NCI-H1417 treated with DMSO at 0.1 percent for 48 hours (cell line): ENCODE measurements at places on chromosomes 1 and 21.
A peak's percentile ranks its signal among the peaks of the same experiment; 100 is the strongest.

DNA sequence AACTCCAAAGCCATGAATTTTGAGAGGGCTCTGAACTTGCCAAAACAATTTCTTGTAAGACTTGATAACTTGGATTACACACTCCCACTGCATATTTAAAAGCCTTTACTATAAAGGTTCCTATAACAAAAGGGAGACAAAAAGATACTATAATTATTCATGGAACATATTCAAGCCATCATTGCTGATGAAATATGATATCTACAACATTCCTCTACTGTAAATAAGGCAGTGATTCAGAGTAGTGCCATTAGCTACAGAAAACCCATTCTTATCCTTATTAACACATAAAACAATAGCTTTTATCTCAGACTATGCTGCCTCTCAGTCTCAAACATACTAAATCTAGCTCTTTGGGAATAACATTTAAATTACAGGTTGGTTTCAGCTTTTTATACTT is 675.5 kb upstream of the CXADR start:
- no peak for DNase-seq

GRCh38 chr1:110262846-110263631 is 52.9 kb downstream of the KCNC4 start:
- no peak for DNase-seq

DNA sequence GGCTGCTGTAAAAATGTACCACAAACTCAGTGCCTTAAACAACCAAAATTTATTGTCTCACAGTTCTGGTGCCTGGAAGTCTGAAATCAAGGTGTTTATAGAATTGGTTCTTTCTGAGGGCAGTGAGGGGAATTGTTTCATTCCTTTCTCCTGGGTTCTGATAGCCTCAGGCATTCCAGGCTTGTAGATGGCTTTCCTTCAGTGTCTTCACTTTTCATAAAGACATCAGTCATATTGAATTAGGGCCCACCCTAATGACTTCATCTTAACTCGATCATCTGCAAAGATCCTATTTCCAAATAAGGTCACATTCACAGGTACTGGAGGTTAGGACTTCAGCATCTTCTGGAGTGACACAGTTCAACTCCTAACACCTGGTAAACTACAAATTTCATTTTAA is 15.0 kb downstream of the CDKN2C start:
- DNase-seq = no peak

DNA sequence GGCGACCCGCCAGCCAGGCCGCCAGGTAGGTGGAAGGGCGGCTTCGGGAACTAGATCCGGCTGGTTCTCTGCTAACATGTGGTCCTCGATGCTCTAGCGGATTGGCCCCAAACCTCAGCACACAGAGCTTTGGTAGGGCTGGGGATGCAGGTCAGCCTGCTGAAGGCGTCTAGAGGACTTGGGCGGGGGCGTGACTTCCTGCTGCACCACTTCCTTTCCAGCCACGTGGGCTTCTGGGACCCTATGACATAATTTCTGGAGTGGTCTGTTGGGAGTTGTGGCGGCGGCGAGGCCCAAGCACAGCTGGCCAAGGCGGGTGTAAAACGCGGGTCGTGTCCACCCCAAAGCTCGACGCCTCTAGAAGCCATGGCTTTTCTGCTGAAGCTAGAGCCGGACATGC is 124.5 kb downstream of the ATF6 start:
- DNase-seq = no peak

DNA sequence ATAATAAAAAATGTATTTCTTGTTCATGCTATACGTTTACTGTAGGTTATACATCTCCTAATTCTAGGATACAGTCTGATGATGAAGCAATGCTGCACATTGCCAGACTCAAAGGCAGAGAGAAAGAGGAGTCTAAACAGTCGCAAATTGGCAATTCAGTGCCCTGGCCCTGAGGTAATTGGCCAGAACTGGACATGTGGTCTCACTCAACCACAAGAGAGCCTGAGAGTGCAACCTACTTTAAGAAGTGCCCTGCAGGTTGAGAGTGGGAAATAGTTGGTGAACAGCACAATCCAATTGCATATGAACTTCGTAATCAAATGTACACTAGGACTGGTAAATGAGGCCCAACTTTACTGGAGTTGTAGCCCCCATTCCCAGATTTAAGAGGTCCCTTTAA is 5.0 kb upstream of the SLC35A3 start:
- DNase-seq = no peak

DNA sequence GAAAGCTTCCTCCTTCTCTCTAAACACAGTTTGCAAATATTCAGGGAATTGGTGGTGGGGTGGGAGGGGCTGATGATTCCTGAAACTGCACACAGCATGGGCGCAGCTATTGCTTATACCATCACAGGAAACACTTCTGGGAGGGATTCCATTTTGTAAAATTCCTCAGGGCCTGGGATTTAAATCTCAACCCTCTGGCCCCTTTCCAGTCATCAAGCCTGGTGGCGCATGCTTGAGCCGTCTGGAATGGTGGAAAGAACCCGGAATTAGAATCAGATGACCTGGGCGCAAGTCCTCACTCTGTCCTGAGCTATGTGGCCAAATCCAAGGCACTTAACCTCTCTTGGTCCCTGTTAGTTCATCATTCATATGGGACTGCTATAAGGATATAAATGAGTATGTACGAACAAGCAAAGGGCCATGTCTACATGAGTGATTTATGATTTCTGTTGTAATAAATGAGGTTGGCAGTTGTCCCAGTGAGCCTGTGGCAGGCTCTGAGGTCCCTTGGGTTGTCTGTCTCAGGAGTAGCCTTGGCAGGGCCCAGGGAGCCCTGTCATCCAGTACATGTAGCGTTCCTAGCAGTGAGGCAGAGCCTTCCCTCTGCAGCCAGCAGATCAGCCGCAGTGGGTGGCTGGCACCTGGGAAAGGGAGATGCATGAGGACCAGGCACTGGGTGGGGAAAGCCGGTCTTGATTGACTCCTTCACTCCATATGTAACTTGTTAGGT is 72.0 kb downstream of the MAN1C1 start:
- no peak for DNase-seq

- DNase-seq = no peak
Observed at GRCh38 chr1:230812568-230812967, 55.8 kb downstream of the C1orf198 start.

DNA sequence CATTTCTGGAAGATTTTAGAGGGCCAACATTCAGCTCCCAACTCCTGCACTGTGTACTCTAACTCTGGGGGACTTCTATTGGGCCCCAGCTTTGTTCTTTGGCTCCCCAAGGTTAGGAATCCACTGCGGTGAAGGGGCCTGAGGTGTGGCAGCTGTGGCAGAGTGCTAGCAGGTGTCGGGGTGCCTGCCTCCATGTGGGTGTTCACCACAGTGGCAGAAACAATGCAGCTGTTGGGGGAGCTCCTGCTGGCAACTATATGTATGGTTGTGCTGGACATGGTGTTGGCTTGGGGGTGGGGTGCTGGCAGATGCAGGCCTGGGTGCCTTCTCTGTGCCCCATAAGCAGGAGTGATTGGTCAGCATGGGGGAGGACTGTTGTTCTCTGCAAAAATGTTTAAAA is 95.5 kb downstream of the ST6GALNAC3 start:
- no peak for DNase-seq

DNA sequence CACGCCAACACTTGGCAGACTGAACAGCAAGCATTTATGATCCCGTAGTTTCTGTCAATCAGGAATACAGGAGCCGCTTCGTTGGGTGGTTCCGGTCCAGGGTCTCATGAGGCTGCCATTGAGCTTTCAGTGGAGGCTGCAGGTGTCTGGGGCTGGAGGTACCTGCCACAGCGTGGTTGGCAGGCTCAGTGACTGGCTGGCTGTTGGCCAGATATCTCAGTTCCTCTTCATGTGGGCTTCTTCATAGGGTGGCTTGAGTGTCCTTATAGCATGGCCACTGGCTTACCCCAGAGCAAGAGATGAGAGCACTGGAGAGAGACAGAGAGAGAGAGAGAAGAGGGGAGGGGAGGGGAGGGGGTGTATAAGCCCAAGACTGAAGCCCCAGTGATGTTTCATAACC is 29.3 kb downstream of the PIK3CD start:
- no peak for DNase-seq

- no peak for DNase-seq
Observed at GRCh38 chr21:46092026-46092764, 5.7 kb upstream of the COL6A2 start.

DNA sequence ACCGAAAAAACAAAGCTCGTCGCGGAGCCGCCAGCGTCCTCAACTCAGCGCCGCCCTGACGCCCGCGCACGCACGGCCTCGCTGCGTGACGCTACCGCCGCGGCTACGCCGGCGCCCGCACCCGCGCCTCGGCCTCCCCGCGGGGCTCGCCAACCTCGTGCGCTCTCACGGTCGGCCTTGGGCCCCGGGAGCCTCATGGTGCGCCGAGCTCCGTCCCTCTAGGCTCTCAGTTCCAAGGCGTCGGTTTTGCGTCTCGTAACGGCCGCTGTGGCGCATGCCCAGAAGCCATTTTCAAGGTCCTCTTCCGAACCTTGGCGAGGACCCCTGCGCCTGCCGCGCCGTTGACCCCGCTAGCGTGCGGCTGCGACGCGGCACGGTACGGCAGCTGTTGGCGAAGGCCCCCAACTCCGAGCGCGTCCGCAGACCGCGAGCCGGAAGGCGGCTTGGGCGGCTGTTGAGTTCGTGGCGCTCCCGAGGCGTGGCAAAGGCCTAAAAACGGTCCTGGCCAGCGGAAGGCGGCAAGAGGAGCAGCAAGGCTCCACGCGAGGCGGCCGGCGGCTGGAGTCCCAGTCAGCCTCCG is at the start of gene HENMT1:
TSS of gene HENMT1 (minus strand) at position 64 of the 580 bp plus-strand sequence. CDS start 1,209 bp downstream, outside the sequence.
- peak; percentile 19 for DNase-seq
